ENCODE measurements at places on chromosomes 16 and 17. TPM values are rescaled to one million over a fixed set of nuclear protein-coding genes. Genes with fewer than 3 reads are reported as not detected.

The TPSD1 gene
- total RNA-seq: not detected

The PIMREG gene
- 5.9 TPM for total RNA-seq

The TMEM132E gene
- not detected for total RNA-seq

The GNG13 gene
- total RNA-seq: not detected

The GDPD1 gene
- total RNA-seq: 2.2 TPM

DNA sequence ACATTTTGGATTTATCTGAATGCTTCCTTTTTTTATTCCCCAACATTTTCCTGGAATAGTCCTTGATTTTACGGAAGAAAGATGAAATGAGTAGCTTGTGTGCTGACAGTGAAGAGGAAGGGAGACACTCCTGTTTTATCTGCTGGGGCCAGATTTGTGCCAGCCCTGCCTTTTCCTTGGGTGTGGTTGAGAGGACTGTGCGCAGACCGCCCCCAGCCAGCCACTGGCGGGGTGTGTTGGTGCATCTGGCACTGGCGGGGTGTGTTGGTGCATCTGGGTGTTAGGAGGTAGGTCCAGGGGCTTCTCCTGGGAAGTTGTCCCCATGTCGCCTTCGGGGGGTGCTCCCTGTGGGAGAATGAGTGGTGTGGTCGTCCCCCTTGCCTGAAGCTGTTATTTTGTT is 39.5 kb downstream of the RAP1GAP2 start:
- ATAC-seq: no peak
- no peaks in the 10 kb centered on the region for H3K27me3 ChIP-seq
- peaks cover 8% of the 10 kb centered on the region for H3K4me1 ChIP-seq
- no peak overlapping the region for H3K27ac ChIP-seq
- H3K4me3 ChIP-seq: no peak overlapping the region
- H3K36me3 ChIP-seq: peaks cover 12% of the 10 kb centered on the region

DNA sequence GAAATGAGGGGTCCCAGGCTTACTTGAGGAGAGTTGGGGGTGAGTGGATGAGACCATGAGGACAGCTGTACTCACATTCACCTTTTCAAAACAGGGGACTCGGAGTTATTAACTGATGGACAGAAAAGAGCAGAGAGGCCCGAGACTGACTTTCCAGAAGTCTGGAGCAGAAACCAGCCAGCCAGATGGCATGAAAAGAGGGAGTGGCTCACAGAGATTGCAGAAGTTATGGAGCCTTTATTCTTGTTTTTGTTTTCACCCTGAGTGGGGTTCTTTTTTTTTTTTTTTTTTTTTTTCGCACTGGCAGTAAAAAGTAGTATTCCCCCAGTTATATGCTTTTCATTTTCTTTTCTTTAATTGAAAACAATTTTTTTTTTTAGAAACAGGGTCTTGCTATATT is 18.9 kb downstream of the TVP23A start:
- peaks cover 3% of the 10 kb centered on the region for H3K27me3 ChIP-seq
- H3K27ac ChIP-seq: peak overlapping the region; percentile 19
- H3K4me3 ChIP-seq: no peak overlapping the region
- no peak for ATAC-seq
- H3K4me1 ChIP-seq: no peaks in the 10 kb centered on the region
- no peaks in the 10 kb centered on the region for H3K36me3 ChIP-seq

DNA sequence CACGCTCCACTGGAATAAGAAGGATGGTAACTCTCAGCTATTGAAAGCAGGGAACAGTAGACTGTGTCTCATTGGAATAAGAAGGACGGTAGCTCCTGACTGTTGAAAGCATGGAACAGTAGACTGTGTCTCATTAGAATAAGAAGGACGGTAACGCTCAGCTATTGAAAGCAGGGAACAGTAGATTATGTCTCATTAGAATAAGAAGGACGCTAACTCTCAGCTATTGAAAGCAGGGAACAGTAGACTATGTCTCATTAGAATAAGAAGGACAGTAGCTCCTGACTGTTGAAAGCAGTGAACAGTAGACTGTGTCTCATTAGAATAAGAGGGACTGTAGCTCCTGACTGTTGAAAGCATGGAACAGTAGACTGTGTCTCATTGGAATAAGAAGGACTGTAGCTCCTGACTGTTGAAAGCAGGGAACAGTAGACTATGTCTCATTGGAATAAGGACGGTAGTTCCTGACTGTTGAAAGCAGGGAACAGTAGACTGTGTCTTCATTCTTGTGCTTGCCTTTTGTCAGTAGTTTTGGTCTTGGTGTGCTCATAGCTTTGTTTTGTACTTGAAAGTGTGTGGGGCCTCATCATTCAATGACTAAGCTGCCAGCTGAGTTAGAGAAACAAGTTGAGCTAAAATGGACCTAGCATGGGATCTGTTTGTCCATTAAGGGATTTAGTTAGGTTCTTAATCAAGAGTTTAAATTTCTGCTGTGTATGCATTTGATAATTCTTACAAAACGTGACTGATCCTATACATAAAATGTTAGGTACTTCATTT is 58.5 kb downstream of the BANP start:
- H3K36me3 ChIP-seq: peaks cover 87% of the 10 kb centered on the region
- ATAC-seq: peak; percentile 34
- no peaks in the 10 kb centered on the region for H3K27me3 ChIP-seq
- H3K4me3 ChIP-seq: no peak overlapping the region

GRCh38 chr17:16925461-16926060 is 46.4 kb downstream of the TNFRSF13B start:
- ATAC-seq: no peak
- H3K4me3 ChIP-seq: no peak overlapping the region
- H3K27me3 ChIP-seq: no peaks in the 10 kb centered on the region
- no peaks in the 10 kb centered on the region for H3K4me1 ChIP-seq

DNA sequence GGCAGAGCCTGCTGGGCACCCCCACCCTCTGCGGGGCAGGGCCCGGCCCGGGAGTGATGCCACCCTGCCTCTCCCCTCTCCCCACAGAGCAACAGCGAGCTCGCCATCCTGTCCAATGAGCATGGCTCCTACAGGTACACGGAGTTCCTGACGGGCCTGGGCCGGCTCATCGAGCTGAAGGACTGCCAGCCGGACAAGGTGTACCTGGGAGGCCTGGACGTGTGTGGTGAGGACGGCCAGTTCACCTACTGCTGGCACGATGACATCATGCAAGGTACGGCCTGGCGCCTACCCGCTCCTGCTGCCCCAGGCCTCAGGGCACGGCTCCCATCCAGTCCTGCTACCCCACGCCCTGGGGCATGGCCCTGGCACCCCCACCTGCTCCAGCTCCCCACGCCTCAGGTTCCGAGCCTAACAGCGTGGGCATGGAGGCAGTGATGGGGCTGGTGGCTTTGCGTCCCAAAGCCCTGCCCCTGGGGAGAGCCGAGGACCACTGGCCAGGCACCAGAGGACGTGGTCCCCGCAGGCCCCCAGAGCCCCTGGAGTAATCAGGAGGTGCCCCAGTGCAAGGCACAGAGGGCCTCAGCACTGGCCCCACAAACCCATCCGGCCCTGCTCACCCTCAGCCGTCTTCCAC is 38.4 kb downstream of the TSC2 start:
- ATAC-seq: no peak
- H3K27me3 ChIP-seq: no peaks in the 10 kb centered on the region
- peaks cover 11% of the 10 kb centered on the region for H3K36me3 ChIP-seq
- no peak overlapping the region for H3K4me3 ChIP-seq

- H3K4me3 ChIP-seq: peak overlapping the region; percentile 28
- peak; percentile 88 for ATAC-seq
- H3K27me3 ChIP-seq: peaks cover 3% of the 10 kb centered on the region
- no peaks in the 10 kb centered on the region for H3K4me1 ChIP-seq
- H3K27ac ChIP-seq: no peak overlapping the region
These were observed 28.6 kb downstream of the SLC38A8 start for GRCh38 chr16:84013787-84014569.

DNA sequence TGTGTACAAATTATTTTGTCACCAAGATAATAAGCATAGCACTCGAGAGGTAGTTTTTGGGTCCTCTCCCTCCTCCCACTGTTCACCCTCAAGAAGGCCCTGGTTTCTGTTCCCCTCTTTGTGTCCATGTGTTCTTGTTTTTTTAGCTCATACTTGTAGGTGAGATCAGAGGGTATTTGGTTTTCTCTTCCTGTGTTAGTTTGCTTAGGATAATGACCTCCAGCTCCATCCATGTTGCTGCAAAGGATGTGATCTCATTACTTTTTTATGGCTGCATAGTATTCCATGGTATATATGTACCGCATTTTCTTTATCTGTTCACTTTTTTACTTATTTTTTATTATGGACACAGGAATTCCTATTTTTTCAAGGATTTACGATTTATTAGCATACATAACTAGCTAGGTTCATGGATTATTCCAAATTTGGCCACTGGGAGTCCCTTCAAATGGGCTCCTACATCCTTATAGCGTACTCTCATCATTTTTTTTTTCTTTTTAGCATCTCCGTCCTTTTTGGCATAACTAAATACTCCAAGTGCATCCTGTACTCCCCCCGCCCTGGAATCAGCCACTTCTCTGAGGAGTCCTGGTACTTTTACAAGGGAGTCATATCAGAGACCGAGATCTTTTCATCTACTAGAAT is 7.3 kb downstream of the TADA2A start:
- ATAC-seq: no peak
- peaks cover 91% of the 10 kb centered on the region for H3K36me3 ChIP-seq
- H3K27me3 ChIP-seq: no peaks in the 10 kb centered on the region
- no peak overlapping the region for H3K4me3 ChIP-seq
- H3K4me1 ChIP-seq: peaks cover 12% of the 10 kb centered on the region

- peaks cover 29% of the 10 kb centered on the region for H3K36me3 ChIP-seq
- H3K4me1 ChIP-seq: peaks cover 32% of the 10 kb centered on the region
- ATAC-seq: no peak
- peak overlapping the region; percentile 82 for H3K4me3 ChIP-seq
These were observed 230.5 kb downstream of the SEC14L1 start for GRCh38 chr17:77371117-77371887.

- H3K27me3 ChIP-seq: peaks cover 8% of the 10 kb centered on the region
- no peak for ATAC-seq
- no peak overlapping the region for H3K4me3 ChIP-seq
- H3K36me3 ChIP-seq: no peaks in the 10 kb centered on the region
These were observed 699 bp upstream of the PVALEF start for GRCh38 chr17:81164371-81165245.

DNA sequence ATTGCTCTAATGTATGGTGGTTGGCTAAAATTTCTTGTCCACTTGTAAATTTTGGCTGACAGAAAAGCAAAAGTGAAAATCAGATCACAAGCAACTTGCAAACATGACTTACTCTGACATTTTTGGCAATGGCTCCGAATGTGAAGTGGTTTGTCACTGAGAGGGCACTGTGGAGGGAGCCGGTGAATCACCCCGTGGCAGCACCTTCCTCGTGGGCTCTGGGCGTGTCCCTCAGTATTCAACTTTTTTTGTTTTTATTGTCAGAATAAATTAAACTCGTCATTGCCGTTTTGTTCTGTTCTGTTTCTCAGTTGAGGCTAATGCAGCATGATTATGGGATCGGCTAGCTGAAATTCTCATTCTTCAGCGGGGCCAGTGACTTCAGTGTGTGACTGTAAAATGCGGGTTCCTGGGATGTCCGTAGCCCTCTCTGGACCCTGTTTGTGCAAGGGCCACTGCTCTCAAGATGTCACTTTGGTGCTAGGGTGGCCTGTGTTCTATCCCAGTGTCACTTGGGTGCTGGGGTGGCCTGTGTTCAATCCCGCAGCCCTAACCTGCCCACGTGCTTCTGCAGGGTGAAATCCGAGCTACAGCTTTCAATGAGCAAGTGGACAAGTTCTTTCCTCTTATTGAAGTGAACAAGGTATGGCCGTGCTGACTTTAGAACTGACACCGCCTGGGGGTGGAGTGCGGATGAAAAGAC is 48.8 kb downstream of the RPA1 start:
- H3K36me3 ChIP-seq: peaks cover 93% of the 10 kb centered on the region
- H3K27ac ChIP-seq: no peak overlapping the region
- no peaks in the 10 kb centered on the region for H3K27me3 ChIP-seq
- no peak overlapping the region for H3K4me3 ChIP-seq
- H3K4me1 ChIP-seq: peaks cover 1% of the 10 kb centered on the region
- no peak for ATAC-seq

GRCh38 chr16:75114179-75114945 is 2.2 kb downstream of the LDHD start:
- peaks cover 27% of the 10 kb centered on the region for H3K4me1 ChIP-seq
- H3K27me3 ChIP-seq: no peaks in the 10 kb centered on the region
- H3K4me3 ChIP-seq: no peak overlapping the region
- no peak overlapping the region for H3K27ac ChIP-seq
- no peak for ATAC-seq
- peaks cover 22% of the 10 kb centered on the region for H3K36me3 ChIP-seq

DNA sequence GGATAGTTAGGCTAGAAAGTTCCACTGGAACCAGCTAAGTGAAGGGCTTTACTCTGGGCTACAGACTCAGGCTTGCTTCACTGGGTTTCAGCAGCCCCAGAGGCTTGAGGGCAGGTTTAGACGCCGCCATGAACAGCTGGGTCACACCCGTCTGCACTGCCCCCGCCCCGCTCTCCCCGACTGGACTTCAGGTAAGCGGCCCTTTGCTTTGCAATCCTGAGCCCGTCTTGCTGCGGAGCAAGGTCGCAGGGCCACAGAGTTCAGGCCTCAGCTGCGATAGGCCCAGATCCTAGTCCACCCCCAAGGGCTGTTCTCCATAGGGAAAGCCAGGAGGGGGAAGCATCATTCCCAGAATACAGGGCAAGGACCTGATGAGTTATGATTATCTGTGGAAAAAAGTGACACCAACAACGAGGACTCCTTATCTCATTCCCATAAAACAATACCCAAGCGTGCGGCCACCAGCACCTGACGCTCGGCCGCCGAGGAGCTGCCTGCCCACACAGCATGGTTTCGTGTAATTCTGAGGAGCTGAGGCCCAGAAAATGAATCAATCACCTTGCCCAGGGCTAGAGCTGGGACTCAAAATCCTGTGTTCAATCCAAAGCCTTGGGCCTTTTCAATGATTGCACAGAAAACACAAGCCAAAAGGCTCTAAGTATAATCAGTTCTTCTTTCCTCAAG is 20.4 kb downstream of the MEAK7 start:
- no peaks in the 10 kb centered on the region for H3K4me1 ChIP-seq
- ATAC-seq: no peak
- no peak overlapping the region for H3K27ac ChIP-seq

DNA sequence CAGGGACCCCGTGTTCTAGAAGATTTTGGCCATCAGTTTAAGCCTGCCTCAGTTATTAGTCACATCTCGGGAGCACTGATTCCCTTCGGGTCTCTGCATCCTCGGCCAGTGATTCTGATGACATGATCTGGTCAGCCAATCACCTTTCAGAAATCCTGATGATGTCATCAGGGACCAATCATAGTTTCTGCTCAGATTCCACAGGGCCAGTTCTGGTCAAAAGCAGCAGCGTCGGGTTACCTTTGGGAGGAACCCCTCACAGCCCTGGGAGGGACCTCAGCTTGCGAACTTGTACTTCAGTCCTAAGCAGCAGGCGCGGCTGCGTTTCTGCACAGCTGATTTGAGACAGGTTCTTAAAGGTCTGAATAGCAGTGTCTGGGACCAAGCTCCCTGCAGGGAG is 13.9 kb downstream of the KDM8 start:
- no peaks in the 10 kb centered on the region for H3K27me3 ChIP-seq
- peaks cover 5% of the 10 kb centered on the region for H3K4me1 ChIP-seq
- H3K27ac ChIP-seq: no peak overlapping the region
- no peak overlapping the region for H3K4me3 ChIP-seq
- peaks cover 18% of the 10 kb centered on the region for H3K36me3 ChIP-seq

GRCh38 chr16:27790546-27791403 is 240.8 kb downstream of the KATNIP start:
- no peak overlapping the region for H3K4me3 ChIP-seq
- H3K36me3 ChIP-seq: no peaks in the 10 kb centered on the region
- no peak for ATAC-seq
- H3K27ac ChIP-seq: no peak overlapping the region
- H3K27me3 ChIP-seq: peaks cover 6% of the 10 kb centered on the region

- H3K27me3 ChIP-seq: no peaks in the 10 kb centered on the region
- H3K4me1 ChIP-seq: no peaks in the 10 kb centered on the region
- H3K36me3 ChIP-seq: peaks cover 49% of the 10 kb centered on the region
- no peak for ATAC-seq
These were observed 4.2 kb downstream of the DUSP3 start for GRCh38 chr17:43774304-43775250.

Measured in activated T-helper 17 cell treated with anti-CD3 and anti-CD28 coated beads, Interleukin-2, amount 50 U/mL, for 72 hours (primary cell).